Activated T-cell treated with anti-CD3 and anti-CD28 coated beads, Interleukin-2, amount 50 U/mL, for 72 hours (primary cell): ENCODE measurements at places on chromosomes 7 and 10.

DNA sequence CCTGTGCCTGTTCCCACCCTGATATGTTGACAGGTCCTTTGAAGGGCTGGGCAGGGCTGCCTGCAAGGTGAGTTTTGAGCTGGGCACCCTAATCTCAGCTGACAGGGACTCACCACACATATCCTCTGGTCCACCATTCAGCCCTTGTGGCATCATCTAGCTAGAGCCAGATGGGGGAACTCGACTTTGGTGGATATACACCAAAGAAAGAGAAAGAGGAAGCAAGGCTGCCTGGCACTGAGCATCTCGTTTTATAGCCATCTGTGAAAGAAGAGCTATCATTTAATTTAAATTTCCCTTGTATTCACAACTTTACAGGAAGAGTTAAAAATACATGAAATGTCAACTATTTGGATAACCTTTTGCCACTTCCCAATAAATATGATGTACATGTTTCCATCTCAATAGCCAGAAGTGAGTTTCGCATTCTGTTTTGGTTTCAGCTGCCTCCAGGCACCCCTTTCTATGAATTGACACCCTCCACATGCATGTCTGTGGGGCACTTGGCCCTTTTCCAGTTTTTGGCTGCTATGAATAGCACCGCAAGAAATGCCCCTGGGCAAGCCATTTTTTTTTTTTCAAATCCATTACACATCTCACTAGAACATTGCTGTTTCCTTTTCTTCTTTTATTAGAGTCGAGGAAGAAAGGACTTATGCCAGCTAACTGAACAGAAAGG, 22.9 kb upstream of the GRB10 start:
- no peak for DNase-seq

DNA sequence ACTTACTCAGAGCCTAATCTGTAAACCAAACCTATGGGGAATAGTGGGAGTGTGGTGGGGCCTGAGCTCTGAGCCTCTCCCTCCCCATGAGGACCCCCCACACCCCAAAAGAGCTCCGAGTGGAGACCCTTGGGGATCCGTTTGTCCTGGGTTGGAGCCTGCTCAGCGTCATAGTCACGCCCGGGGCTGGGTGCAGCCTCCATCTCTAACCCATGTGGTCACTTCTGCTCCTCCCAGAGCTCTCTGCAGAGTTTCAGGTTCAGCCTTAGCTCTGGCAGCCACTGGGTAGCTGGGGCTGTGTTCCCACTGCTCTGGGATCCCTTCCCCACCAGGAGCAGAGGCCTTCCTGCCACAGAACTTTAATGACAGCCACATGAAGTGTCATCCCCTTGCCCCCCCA, 25.9 kb downstream of the PFKFB3 start:
- no peak for DNase-seq

GRCh38 chr7:133854739-133855138, 272.4 kb upstream of the LRGUK start:
- DNase-seq, result no peak

DNA sequence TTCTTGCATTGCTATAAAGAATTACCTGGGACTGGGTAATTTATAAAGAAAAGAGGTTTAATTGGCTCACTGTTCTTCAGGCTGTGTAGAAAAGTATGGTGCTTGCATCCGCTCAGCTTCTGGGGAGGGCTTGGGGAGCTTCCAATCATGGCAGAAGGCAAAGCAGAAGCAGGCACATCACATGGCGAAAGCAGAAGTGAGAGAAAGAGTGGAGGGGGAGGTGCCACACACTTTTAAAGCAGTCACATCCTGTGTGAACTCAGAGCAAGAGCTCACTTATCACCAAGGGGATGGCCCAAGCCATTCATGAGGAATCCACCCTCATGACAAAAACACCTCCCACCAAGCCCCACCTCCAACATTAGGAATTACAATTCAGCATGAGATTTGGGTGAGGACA, 303.5 kb downstream of the OTUD1 start:
- peak; percentile 3 for DNase-seq

DNA sequence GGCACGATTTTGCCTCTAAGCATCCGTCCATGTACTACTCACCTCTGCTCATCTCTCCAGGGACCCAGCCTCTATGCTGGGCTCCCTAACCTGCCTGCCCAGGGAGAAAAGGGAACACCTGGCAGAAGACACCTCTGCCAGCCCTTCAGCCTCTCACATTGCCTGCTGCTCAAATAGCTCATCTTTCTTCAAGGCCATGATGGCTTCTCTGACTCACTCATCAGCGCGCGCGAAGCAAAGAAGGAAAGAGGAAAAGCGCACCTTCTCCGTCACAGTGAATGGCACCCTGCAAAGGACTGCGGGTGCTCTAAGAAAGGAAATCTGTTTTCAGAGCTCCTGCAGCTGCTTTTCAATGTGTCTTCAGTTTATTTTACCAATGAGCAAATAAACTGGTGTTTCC, 174.0 kb downstream of the PRKAG2 start:
- no peak for DNase-seq

DNA sequence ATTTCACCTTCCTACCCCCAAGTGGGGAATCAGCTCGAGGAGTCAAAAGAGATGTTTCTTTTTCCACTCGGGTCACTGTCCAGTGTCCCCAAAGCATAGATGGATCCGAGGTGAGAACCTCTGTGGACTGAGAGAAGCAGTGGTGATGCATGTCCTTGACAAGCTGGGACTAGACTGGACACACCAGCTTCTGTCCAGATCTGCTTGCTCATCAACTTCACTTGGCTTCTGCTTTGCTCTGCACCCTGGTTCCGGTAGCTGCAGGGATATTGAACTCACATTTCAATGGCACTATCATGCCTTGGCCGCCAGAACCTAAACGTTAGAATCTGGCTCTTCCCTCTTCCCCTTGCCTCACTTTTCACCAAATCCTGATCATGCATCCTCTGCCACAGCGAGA, 50.3 kb upstream of the CXCL12 start:
- no peak for DNase-seq

GRCh38 chr7:36690514-36691187, 33.6 kb downstream of the AOAH start:
- DNase-seq, result no peak

GRCh38 chr7:37312608-37313007, 136.1 kb downstream of the ELMO1 start:
- no peak for DNase-seq

DNA sequence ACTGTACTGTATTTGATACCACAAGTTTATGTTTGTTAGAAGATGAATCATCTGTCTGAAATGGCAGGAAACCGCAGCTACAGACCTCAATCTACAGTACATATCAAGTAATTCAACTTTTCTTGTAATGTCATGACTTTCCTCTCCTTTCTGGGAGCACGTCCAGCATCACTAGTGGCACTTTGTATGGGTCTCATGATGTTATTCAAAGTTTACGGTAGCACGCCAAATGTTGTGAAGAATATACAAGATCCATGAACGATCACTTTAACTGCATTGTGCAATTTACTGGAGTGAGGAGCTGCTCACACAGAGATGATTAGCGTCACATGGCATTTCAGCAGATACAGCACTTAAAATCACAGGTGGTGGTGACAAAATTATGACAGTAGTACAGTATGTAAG, 257.8 kb upstream of the GNAI1 start:
- no peak for DNase-seq

DNA sequence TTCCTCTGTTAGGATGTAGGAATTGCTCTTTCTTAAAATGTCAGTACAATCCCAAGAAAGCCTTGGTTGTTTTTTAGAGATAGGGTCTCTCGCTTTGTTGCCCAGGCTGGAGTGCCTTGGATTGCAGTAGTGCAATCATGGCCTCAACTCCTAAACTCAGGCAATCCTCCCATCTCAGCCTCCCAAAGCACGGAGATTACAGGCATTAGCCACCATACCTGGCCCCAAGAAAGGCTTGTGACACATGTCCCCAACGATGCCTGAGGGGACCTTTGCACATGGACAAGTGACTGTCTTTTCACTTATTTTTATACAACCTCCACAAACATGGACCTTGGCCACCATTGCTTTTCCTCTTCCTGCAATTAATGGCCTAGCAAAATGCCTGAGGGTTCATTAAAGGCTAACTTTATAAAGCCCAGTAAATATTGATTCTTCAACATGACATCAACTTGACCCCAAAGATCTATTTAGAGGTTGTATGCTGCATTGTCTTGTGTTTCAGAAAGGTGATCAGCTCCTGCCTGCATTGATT, 10.0 kb upstream of the SPOCK2 start:
- no peak for DNase-seq

- DNase-seq, result no peak
Observed at GRCh38 chr7:102819151-102819550, 70.4 kb downstream of the FAM185A start.

- DNase-seq, result peak; percentile 97
Observed at GRCh38 chr7:128739048-128739962, at the start of gene CALU. TSS of gene CALU (plus strand) at chr7:128739359. CDS start at chr7:128748584, 9,225 bp downstream.

GRCh38 chr10:21495752-21496342, 29.6 kb downstream of the SKIDA1 start:
- DNase-seq, result peak; percentile 87

GRCh38 chr7:92253251-92253650, 7.5 kb downstream of the ANKIB1 start:
- DNase-seq, result no peak

DNA sequence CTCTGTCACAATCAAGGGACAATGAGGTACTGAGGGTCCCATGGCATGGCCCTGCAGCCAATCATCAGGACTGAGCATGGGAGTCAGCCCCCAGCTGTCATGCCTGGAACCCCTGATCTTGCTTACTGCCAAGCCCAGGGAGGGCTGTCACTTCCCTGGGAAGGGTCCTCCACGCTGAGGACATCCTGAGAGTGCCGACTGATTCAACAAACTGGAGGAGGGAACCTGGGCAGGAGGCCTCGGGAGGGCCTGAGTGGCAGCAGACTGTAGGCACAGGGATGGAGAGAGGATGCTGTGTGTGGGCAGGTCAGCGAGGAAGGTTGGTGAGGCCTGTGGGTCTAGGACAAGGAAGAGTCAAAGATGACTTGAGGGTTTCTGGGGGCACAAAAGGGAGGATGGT, 154.3 kb downstream of the ZNF248 start:
- DNase-seq, result no peak

DNA sequence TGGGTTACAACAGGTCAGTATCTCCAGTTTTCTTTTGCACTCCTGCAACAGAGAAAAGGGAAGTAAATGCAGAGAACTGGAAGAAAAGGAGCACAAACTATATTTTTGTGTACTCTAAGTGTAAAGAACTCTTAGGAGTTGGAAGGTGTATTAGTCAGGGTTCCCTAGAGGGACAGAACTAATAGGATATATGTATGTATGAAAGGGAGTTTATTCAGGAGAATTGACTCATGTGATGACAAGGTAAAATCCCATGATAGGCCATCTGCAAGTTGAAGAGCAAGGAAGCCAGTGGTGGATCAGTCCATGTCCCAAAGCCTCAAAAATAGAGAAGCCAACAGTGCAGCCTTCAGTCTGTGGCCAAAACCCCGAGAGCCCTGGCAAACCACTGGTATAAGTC, 22.6 kb upstream of the RAB18 start:
- no peak for DNase-seq

GRCh38 chr7:7427363-7427762, 108.3 kb downstream of the COL28A1 start:
- DNase-seq, result no peak

- DNase-seq, result no peak
Observed at GRCh38 chr10:110268971-110269370, 35.7 kb downstream of the SMNDC1 start.

DNA sequence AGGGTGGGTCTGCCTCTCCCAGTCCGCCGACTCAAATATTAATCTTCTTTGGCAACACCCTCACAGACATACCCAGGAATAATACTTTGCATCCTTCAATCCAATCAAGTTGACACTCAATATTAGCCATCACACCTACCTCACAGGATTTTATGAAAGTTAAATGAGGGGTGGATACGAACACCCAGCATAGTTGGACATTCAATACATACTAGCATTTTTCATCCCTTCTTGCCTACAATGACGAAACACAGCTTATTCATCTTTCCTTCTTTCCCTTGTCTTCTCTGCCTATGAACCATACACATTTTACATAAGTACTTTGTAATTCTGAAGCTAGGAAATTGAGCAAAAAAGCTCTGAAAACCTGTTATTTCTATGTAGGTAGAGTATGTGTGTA, 48.5 kb downstream of the EMX2 start:
- no peak for DNase-seq

GRCh38 chr10:131323880-131324279, 12.4 kb upstream of the TCERG1L start:
- DNase-seq, result no peak

GRCh38 chr7:69256634-69257081, 341.6 kb upstream of the AUTS2 start:
- DNase-seq, result no peak

DNA sequence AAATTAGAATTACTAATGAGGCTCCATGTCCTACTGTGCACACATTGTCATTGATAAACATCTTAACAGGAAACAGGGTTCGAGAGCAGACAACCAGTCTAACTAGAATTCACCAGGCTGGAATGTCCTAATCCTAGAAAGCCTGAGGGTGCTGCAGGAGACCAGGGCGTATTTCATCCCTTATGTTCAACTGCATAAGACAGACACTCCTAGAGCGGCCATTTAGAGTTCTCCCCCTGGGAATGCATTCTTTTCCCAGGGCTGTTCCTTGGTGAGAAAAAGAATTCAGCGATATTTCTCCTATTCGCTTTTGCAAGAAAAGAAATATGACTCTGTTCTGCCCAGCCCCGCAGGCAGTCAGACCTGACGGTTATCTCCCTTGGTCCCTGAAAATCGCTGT, 486.0 kb downstream of the REEP3 start:
- no peak for DNase-seq

DNA sequence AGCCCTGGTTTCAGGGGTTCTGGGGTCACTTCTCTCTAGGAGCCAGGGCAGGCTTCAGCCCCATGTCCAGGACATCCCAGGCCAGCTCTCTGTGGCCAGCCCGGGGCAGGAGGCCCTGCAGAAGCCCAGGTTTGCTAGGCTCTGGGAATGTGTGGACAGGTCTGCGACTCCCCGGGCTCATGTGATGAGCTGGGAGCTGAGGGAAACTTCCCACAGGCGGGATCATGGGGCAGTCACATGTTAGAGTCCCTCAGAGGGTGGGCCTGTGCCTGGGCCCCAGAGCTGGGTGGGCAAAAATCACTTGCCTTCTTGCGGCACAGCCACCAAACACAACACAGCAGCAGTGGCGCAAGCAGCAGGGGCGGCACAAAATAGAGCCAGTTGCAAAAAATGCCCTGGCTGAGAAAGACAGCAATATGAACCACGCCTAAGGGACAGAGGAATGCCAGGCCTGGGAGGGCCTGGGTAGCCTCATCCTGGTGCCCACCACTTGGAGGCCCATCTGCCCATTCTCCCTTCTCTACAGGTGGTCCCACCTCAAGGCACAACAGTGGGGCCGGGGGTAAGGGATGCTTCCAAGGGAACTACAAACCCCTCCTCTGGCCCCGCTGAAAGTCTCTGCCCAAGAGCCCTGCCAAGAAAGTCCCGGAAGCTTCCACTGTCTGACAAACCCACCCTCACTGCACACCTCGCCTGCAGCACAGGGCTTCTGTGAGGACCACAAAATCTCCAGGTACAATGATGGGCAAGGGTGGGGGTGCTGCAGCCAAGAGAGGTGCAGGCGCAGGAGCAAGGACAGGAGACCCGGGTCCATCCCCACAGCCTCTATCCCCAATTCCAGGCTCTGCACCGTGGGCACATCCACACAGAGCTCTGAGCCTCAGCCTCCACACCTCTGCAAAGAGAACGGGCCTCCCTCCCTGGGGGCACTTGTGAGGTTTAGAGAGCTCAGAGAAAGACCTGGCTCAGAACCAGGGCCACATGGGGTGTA, 34.6 kb upstream of the ANTXRL start:
- DNase-seq, result no peak

- no peak for DNase-seq
Observed at GRCh38 chr10:112363696-112364688, 9.9 kb upstream of the ACSL5 start.
